Stimulated activated CD4-positive, alpha-beta T cell treated with anti-CD3 and anti-CD28 coated beads, TNF-alpha, amount 100 ng/mL, for 24 hours (primary cell): ENCODE measurements at places on chromosomes 5 and 9.

- no peak for DNase-seq
Observed at GRCh38 chr5:134958755-134959154, 9.0 kb upstream of the CATSPER3 start.

- DNase-seq, result no peak
Observed at GRCh38 chr5:198516-199196, 7.4 kb downstream of the LRRC14B start.

DNA sequence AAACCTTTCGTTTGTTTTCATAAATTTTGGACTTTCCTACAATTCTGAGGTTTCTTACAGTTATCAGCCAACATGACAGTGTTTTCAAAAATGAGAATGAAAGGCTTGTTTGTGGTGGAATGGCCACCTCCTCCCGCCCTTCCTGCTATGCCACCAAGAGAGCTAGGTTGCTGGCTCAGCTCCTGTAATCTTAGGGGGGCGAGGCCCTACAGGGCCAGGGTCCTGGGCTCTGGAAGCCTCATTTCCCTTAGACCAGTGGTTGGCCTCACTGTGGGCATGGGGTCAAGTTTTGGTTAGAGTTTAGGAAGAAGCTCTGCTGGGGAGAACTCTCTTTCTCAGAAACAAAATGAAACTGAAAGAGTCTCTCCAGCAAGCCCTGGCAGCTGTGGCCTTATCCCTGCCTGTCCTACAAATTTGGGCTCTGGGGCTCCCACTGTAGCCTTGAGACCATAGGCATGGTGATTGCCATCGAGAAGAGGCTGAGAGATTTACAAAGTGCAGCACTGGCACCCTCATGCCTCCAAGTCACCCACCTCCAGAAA is 66.2 kb downstream of the IRX1 start:
- DNase-seq, result no peak

DNA sequence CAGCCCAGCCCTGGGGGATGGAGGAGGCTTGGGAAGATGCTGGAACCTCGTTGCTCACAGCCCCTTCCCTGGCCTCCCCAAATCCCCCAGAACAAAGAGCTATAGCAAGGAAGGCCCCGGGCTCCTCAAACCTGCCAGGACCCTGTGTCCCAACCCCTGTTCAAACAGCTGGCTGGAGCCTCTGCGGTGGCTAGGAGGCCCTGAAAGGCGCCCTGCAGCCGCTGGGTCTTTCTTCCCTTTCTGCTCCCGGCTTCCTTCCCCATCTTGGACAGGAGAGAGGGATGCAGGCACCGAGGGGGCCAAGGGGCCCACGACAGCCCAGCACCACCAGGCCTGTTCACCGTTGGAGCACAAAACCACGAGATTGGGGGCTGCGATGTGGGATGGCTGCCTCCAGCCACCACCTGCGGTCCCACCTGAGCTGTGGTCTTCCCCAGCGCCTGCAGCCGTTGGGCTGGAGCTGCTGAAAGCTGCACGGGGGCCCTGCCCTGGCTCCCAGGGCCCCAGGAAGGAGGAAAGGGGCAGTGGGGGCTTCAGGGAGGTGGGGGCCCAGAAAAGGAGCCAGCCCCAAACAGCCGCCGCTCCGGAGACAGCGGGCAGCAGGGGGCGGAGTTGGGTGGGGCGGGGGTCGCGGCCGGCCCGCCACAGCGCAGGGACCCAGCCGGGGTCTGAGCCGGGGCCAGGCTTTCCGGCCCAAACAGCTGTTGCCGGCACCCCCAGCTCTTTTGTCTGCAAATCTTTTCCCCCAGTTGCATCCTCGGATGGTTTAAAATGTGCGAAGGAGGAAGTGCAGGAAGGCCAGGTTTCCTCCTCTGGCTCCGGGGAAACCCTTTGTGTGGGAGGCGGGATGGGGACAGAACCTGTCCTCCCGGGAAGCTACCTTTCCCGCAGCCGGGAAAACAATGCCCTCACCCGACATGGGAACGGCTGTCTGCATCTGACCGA is 16.1 kb downstream of the NOTCH1 start:
- DNase-seq, result no peak

- DNase-seq, result no peak
Observed at GRCh38 chr9:4630836-4631235, 31.3 kb upstream of the PLPP6 start.

DNA sequence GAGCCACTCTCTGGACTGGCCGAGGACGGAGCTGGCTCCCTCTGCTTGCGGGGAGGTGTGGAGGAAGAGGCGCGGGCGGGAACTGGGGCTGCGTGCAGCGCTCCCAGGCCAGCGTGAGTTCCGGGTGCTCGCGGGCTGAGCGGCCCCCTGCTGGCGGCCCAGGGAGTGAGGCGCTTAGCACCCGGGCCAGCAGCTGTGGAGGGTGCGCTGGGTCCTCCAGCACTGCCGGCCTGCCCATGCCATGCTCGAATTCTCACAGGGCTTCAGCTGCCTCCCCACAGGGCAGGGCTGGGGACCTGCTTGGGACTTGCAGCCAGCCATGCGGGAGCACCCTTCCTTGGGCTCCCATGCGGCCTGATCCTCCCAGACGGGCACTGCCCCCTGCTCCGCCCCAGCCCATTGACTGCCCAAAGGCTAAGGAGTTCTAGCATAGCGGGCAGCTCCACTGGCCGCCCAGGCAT is 416.9 kb downstream of the MRPS30 start:
- DNase-seq, result no peak

GRCh38 chr9:82101475-82101874 is 112.9 kb downstream of the SPATA31D1 start:
- no peak for DNase-seq

GRCh38 chr5:169538944-169539343 is 44.6 kb upstream of the SPDL1 start:
- DNase-seq, result no peak

- DNase-seq, result no peak
Observed at GRCh38 chr9:23502004-23502403, 324.0 kb downstream of the ELAVL2 start.

DNA sequence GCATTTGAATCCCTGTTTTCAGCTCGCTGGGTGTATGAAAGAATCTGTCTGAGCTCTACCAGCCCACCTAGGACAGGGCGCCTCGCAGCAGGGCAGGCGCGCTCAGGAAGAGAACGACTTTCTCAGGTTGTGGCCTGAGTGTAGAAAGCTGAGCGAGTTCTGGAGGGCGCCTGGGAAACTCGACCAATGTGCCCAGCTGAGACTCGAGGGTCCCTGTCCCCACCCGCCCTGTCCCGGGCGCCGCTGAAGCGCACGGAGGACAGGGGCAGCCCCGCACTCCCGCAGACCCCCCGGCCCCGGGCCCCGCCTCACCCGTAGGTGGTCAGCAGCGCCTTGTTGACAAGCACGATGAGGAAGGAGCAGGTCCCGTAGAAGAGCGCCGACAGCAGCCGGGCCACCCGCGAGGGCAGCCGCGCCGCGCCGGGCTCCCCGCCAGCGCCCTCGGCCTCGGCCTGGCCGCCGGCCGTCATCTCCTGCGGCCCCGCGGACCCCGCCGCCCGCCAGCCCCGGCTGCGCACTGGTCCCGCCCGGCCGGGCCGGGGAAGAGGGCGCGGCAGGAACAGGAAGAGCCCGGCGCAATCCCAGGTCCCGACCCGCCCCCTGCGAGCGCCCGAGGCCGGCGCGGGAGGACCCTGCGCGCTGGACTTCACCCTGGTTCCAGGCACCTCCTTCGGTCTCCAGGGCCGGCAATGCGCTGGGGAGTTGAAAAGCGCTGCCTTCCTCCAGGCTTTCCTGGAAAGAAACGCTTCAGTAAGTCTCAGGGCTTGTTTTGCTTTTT is at the start of gene SLC35D2:
Gene SLC35D2 (minus strand): TSS at position 547 of the 778 bp plus-strand sequence. CDS start 77 bp downstream, at position 470.
- DNase-seq, result no peak

GRCh38 chr5:41325074-41325473 is 111.7 kb upstream of the C6 start:
- no peak for DNase-seq

- DNase-seq, result no peak
Observed at GRCh38 chr9:128913995-128914772, 6.6 kb upstream of the PHYHD1 start.

- DNase-seq, result no peak
Observed at GRCh38 chr5:177097016-177097985, 10.6 kb downstream of the FGFR4 start.

- DNase-seq, result no peak
Observed at GRCh38 chr5:57836921-57837320, 354.3 kb upstream of the ACTBL2 start.

GRCh38 chr9:116466271-116467235 is 220.6 kb upstream of the TRIM32 start:
- no peak for DNase-seq

GRCh38 chr9:37949576-37949975 is 45.6 kb upstream of the SLC25A51 start:
- no peak for DNase-seq

DNA sequence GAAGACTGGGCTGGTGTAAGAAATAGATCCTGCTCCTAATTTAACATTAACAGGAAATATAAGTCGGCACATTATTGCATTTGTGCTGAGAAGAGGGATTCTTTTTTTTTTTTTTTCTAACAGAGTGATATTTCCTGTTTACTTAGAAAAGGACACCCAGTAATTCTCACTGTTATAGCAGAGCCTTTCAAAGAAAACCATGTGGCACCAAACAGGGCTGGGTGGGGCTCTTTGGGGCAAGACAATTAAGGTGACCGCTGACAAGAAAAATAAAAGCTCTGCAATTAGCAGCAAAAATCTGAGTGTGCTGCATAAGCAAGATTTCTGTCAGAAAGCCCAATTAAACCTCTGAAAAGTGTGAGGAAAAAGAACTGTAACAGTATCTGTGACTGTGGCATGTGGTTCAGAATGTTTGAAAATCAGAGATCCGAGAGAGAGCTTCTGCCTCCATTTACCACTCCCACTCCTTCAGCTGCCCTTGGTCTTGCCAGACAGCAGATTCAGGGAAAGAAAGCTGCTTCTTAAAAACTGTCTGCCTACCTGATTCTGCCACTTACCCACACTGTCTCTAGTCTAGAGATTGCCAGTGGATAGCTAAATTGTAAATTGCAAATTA is 77.1 kb upstream of the IQGAP2 start:
- no peak for DNase-seq

DNA sequence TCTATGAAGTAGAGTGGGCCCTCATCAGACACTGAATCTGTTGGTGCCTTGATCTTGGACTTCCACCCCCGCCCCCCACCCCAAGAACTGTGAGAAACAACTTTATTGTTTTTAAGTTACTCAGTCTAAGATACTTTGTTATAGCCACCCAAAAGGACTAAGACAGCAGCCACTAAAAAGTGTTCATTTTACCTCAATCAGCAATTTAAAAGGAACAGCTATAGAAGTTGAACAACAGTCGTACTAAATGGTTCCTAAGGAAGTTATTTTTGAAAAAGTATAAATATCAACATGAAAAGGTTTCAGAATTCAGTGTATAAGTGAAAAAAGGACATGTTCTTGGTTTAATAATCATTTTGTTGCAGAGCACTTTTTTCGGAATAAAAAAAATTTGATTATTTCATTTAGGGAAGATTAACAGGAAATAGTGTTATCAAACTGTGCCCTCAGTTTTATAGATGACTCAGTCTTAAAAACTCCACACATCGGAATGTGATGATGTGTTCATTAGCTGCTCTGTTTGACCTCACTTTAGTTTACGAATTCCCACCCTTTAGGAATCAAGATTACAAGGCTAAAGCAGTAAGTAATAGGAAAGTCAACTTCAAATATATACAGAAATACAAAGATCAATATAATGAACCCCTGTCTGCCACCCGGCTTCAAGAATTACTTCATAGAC is 71.2 kb downstream of the MTAP start:
- DNase-seq, result no peak

DNA sequence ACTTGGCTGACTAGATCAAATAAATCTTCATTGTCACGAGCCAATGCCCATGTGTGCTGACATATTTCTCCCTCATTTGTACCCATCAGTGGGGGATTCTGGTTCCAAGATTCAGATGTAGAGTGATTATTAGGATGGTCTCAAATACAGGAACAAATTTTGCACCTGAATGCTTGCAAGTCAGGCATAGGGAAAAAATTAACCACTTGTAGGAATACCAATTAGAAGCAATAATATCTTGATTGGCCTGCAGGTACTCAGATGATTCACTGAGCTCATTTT is 69.5 kb downstream of the DMAC1 start:
- DNase-seq, result no peak

DNA sequence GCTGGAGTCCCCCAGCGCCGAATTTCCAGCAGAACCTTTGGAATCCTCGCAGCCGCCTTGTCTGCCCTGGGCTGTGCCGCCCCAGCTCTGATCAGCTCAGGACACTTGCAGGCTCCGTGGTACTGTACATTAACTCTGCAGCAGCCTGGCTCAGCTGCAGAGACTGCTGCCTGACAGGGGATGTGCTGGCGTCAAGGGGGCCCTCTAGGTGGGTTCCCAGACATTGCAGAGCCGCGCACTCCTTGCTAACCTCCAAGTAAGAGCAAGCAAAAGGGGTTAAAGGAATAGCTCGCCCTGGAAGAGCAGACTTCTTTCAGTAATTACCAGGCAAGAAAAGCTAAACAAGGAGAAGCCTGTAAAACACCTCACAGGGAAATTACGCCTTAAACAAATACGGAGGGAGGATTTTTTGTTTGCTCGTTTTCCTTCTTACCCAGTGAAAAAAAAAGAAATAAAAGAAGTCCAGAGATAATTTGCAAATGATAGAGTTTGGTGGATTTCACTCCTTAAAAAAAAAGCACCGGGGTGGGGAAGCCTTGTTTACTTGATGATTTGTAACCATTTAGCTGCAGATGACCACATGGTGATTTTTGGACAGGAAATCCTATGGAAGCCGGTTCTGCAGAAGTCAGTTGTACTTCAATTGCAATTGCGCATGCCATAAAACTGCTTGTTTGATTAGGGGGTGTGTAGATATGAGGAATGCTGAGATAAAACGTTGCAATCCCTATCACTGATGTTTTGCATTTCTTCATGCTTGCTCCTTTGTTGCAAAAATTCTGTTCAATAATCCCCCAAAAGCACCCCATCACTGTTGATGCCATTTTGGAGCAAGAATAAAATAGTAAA is 305.8 kb downstream of the PDE4D start:
- no peak for DNase-seq

DNA sequence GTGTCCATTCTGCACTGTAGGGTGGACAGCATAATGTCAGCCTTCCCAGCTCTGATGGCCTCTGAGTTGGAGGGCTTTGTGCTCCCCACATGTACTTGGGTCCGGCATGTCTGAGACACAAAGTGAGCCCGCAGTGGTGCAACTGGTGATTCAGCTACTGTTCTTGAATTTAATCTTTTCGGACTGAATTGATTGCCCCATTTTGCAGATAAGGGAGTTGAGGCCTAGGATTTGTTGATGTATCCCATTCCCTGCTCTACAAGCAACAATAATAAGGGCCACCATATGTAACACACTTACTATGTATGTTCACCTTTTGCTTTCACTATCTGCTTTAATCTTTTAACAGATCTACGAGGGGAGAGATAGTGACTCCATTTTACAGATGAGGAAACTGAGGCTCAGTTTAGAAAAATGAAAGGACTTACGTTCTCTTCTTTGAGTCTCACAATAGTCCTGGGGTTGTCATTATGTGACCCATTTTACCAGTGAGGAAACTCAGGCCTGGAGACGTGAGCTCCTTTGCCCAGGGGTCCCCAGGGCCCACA is 4.5 kb downstream of the GSN start:
- no peak for DNase-seq

GRCh38 chr5:124309241-124309980 is 437.0 kb downstream of the ZNF608 start:
- DNase-seq, result no peak

- DNase-seq, result no peak
Observed at GRCh38 chr5:170520372-170520771, 16.6 kb downstream of the KCNIP1 start.

GRCh38 chr5:181054138-181054537 is 14.1 kb downstream of the BTNL9 start:
- no peak for DNase-seq

GRCh38 chr5:121968910-121969607 is 7.3 kb downstream of the SRFBP1 start:
- no peak for DNase-seq

GRCh38 chr5:115461093-115461492 is 83.5 kb downstream of the FEM1C start:
- DNase-seq, result no peak

GRCh38 chr5:76641514-76642120 is 18.4 kb upstream of the F2RL2 start:
- peak; percentile 38 for DNase-seq
